GM20000 (cell line): ENCODE measurements at places on chromosomes 11 and 22.

DNA sequence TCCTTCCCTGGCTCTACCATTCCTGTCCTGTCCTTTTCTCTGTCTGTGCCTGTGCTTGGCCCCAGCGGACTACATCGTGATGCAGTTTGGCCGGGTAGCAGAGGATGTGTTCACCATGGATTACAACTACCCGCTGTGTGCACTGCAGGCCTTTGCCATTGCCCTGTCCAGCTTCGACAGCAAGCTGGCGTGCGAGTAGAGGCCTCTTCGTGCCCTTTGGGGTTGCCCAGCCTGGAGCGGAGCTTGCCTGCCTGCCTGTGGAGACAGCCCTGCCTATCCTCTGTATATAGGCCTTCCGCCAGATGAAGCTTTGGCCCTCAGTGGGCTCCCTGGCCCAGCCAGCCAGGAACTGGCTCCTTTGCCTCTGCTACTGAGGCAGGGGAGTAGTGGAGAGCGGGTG is 20.4 kb downstream of the TUB start:
- DNase-seq: no peak

DNA sequence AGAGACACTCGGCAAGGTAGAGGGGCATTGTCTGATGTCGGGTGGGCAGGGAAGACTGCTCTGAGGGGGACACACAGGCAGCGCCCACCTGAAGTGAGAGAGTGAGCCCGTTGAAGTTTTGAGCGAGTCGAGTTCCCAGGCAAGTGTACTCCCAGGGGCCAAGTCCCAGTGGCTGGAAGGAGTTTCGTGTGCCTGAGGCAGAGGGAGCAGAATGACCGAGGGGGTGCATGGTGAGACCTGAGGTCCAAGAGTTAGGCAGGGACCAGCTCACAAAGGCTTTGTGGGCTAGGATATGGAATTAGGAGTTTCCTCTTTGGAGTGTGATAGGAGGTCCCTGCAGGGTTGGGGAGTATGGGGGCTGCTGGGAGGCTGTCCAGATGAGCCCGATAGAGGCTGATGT is 6.2 kb downstream of the SCN2B start:
- DNase-seq: no peak

- DNase-seq: no peak
Measured at GRCh38 chr11:118609380-118610224, 2.2 kb downstream of the PHLDB1 start.

GRCh38 chr11:132528181-132528580 is 1004.1 kb downstream of the OPCML start:
- no peak for DNase-seq

GRCh38 chr22:37607935-37608476 is 628 bp upstream of the GGA1 start:
- DNase-seq: peak; percentile 25

GRCh38 chr11:130609121-130610035 is 160.9 kb downstream of the ADAMTS15 start:
- no peak for DNase-seq

DNA sequence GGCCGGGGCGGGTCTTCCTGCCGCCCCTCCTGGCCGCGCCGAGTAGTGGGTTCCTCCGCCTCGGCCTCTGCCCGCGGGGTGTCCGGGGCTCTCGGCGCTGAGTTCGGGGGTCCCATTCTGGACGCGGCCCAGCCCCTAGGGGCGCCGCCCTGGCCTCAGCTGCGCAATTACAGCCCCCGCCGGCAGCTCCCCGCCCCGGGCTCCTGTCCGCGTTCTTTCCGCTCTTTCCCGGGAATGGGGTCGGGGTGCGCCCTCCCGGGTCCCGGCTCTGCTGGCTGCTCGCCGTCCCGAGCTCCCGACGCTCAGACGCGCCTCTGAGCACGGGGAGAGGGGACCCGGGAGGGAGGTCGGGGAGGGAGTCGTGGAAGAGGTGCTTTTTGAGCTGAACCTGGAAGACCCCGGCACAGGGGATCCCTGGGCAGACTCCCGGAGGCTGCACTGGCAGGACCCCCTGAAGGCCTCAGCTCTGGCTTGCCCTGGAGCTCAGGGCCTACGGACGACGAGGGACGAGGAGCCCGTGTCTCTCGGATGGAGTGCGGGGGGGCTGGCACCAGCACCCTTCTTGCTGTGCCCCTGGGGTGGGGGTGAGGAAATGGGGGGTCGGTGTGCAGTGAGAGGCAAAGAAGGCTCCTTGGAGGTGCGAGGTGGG is 558 bp downstream of the TSPAN4 start:
- DNase-seq: no peak

DNA sequence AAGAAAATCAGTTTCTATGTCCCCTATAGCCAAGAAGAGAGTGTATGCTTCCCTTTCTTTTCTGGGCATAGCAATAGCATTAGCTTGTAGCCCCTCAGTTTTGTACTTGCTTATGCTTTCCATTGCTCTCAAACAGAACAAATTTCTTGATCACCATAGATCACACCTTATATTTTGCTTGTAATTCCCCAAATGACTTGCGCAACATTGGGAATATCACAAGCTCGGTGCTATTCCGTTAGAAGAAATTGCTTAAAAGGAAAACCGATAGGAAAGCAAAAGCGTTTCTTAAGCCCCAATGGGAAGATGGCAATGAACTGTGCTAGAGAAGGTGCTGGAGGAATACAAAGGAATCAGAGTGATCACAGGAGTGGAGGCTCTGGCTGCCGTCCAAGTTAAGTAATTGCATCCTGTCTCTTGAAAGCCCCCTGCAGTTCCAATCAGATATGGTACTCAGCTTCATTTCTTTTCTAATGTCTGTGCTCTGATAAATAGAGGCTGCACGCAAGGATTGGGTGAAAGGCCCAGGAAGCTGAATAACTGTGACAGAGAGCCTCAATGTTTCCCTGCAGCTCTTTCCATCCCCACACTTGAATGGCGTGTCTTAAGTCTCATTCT is 182.1 kb upstream of the KIRREL3 start:
- no peak for DNase-seq

GRCh38 chr11:131345406-131345805 is 25.0 kb upstream of the NTM start:
- no peak for DNase-seq

GRCh38 chr22:27164781-27165503 is 507.6 kb downstream of the MIAT start:
- DNase-seq: no peak

DNA sequence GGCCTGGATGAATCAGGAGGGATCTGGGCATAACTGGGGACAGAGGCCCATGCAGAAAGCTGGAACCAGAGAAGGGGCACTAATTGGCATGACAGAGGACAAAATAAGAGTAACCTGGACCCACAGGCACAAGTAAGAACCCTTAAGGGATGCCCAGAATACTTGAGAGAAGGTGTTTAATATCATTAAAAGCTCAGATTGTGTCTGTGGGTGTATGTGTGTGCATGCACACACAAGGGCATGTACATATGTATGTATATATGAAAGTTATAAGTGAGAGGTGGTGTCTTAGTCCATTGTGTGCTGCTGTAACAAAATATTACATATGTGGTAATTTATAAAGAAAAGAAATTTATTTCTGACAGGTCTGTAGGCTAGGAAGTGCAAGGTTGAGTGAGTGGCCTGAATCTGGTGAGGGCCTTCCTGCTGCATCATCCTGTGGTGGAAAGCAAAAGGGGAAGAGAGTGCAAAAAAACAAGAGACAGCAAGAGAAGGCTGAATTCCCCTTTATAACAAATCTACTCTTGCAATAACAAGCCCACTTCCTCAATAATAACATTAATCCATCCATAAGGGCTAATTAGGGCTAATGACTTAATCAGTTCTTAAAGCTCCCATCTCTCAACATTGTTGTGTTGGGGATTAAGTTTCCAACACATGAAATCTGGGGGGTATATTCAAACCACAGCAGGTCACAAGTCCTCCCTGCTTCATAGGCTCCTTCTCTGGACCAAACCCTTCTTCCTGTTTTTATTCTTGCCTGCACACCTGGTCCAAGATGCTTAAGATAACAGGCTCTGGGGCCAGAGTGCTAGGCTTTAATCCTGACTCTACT is 68.3 kb upstream of the POU2AF2 start:
- DNase-seq: peak; percentile 32

- no peak for DNase-seq
Measured at GRCh38 chr11:72671152-72672099, 2.8 kb downstream of the PDE2A start.

DNA sequence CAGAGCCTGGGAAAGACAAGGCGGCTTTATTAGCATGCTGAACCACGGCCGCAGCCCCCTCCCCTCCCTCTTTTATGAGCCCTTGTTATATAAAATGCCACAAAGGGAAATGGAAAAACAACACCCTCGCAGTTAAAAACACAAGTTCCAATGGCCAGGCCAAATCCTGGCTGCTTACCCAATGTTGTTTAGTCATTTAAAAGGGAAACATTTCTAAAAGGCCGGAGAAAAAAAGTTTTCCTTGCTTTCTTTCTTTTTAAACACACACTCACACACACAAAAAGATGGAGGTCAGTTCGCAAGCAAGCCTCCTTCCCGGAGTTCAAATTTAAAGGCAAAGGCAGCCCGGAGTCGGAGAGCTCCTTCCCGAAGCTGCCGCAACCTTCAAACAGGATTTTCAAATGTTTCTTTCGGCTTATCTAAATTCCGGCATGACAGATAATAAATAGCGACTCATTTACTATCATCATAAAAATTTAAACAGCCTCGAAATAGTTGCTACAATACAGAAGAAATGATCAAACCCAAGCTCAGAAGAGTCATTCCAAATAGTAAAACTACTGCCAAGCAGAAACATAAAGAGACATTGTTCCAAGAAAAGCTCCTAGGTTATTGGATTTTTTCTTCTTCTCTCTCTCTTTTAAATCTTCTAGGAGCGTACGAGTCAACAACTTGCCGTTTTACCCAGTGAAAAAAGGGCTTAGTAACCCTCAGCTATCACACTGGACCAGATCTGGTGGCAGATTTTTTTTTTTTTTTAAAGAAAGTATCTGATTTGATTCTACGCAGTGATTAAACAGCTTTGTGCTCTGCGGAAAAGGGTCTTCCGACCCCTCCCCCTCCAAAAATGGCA is 3.5 kb downstream of the PHF21B start:
- DNase-seq: peak; percentile 36

DNA sequence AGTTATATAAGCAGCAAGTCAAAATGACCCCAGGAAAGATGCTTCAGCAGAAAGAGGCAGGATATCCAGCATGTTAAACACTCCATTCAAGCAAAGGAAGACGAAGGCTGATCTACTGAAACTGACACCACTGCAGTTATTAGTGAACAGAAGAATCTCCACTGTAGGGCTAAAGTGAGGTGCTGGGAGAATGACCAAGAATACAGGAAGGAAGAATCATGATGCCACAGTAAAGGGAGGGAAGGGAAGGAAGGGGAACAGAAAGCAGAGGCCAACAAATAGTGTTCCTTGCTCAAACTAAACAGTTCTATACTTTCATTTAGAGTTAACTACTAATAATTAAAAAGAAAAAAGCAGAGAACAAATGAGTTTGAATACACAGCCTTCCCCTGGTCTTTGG is 92.5 kb downstream of the SIK3 start:
- DNase-seq: no peak

DNA sequence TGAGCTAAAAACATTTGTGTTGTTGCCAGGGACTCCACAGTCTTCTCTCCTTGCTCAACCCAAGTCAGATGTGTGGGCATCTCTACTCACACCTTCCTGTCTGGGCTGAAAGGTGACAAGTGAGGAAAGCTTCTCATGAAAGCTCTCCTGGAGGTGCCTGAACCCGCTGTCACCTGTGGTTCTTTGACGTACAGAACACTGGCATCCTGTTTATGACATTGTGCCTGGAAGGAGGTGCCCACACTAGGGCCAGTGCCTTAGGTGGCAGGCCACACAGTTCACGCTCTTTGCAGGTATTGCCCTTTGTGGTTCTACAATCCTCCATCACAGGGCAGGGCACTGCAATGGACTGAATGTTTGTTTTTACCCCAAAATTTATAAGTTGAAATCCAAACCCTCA is 108.5 kb downstream of the CD44 start:
- DNase-seq: no peak

DNA sequence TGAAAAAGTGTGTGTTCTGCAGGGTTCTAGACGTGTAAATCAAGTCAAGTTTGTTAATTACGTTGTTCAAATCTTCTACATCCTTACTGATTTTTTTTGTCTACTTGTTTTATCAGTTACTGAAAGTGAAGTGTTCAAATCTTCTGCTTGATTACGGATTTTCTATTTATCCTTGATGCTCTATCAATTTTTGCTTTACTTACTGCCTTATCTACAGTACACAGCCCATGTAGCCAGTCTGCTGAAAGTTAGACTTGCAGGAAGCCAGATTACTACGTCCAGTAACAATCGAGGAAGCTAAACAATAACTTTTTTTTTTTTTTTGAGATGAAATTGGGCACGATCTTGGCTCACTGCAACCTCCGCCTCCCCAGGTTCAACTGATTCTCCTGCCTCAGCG is 15.6 kb upstream of the C11orf24 start:
- no peak for DNase-seq

DNA sequence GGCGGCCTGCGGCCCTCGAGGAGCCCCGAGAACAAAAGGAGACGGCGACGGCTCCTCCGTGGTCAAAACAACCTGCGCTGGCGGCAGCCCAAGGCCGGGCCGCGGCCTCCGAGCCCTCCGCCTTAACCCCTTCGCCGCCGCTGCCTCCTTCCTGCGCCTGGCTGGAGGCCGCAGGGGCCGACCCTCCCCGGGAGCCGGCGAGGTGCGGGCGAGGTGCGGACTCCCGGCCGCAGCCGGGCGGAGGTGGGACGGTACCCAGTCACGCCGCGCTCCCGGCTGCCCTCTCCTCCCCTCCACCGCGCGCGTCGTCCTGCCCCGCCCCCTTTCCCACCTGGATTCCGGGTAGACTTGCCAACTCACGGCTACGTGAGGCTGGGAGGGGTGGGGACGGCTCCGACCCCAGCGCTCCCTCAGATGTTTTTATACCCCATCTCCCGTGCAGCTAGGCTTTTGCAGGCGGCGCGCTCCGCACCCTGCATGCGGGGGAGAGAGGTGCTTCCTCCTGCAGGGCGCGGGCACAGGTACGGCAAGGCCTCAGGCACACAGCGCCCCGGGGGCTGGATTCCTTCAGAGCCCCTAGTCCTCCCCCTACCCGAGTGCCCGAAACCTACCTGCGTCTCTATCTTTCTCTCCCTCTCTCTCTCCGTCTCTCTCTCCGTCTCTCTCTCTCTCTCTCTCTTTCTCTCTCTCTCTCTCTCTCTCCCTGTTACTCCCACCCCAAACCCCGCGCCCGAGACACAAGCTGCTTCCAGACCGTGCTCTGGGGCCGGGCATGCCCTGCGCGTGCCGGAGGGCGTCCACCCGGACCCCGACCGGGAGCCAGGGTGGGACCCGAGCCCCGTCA is 2.0 kb downstream of the PDGFB start:
- peak; percentile 71 for DNase-seq

DNA sequence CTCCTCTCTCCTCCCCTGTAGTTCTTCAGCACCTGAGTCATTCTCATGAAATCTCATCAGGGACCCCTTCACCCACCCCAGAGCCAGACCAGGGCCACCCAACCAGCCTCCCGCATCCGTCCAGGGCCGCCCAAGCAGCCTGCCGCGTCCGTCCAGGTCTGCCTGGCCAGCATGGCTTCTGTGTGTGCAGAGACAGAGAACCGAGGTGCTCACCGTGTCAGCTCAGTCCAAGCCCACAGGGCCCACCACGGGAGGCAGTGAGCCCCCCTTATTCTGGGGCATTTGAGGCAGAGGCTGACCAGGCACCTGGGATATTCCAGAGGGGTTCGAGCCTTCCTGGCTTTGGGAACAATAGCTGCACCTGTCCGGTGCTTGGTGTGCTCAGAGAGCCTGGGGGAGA is 1117.3 kb downstream of the BRD1 start:
- DNase-seq: no peak

- DNase-seq: no peak
Measured at GRCh38 chr11:133339495-133340140, 192.7 kb downstream of the OPCML start.

- no peak for DNase-seq
Measured at GRCh38 chr11:133034929-133035328, 497.4 kb downstream of the OPCML start.

GRCh38 chr11:134330611-134331353 is 1.0 kb upstream of the GLB1L2 start:
- no peak for DNase-seq

- no peak for DNase-seq
Measured at GRCh38 chr11:14861680-14862079, 30.4 kb downstream of the CYP2R1 start.
